ENCODE measurements at places on chromosomes 2 and 18. TPM values are rescaled to one million over a fixed set of nuclear protein-coding genes. Genes with fewer than 3 reads are reported as not detected.

NYAP2 gene
- not detected for total RNA-seq

MBD1 gene
- total RNA-seq = 81.4 TPM

APOB gene
- total RNA-seq = under 0.01 TPM

ST3GAL5 gene
- 4.9 TPM for total RNA-seq

REG3G gene
- not detected for total RNA-seq

Data from uterine smooth muscle cell (primary cell).